ENCODE measurements at places on chromosomes 2 and 18.

GRCh38 chr2:224363281-224363680, 38.6 kb downstream of the FAM124B start:
- no peak for DNase-seq

GRCh38 chr2:104502901-104503300, 351.0 kb upstream of the POU3F3 start:
- DNase-seq: no peak

- DNase-seq: no peak
Measured at GRCh38 chr2:67689651-67690050, 292.5 kb downstream of the ETAA1 start.

DNA sequence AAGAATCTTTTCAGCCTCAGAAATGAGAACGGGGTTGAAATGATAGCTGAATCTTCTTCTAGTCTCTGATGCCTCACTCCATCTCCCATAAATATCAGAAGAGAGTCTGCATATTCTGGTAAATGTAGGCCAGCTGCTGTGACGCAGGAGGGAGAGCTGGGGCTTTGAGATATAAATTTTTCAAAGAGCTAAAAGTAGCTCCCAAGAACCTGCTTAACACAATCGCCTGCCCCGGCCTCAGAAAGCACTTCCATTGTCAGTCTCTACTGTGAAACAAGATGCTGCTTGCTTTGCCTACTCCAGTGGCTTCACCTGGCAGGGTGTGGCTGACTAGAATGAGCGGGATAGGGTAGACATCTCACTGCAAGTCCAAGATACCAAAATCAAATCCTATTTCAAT, 105.0 kb upstream of the CCDC150 start:
- DNase-seq: no peak

DNA sequence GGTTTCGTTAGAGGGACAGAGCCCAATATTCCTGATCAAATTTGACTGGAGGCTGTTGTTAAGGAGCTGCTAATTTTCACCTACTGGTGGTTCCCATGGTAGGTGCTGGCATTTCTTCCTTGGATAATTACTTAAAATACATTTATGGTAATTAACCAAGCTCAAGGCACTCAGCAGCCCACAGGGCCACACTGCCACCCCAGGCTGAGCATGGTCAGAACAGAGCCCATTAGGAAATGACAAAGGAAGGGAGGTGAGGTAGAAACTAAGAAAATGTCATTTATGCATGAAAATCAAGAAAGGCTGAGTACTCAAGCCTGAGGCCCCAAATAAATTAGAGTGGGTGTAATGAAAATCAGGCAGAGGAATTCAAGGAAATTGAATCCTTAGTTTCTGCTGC, 510.2 kb upstream of the GYPC start:
- no peak for DNase-seq

- DNase-seq: no peak
Measured at GRCh38 chr2:128594651-128594910, 275.9 kb upstream of the HS6ST1 start.

- DNase-seq: no peak
Measured at GRCh38 chr2:133452583-133452982, 115.7 kb downstream of the NCKAP5 start.

GRCh38 chr2:103183061-103183460, 421.2 kb downstream of the TMEM182 start:
- no peak for DNase-seq

GRCh38 chr2:43307046-43307445, 80.6 kb upstream of the ZFP36L2 start:
- no peak for DNase-seq

GRCh38 chr18:23267447-23267776, 132.1 kb downstream of the CABLES1 start:
- no peak for DNase-seq

DNA sequence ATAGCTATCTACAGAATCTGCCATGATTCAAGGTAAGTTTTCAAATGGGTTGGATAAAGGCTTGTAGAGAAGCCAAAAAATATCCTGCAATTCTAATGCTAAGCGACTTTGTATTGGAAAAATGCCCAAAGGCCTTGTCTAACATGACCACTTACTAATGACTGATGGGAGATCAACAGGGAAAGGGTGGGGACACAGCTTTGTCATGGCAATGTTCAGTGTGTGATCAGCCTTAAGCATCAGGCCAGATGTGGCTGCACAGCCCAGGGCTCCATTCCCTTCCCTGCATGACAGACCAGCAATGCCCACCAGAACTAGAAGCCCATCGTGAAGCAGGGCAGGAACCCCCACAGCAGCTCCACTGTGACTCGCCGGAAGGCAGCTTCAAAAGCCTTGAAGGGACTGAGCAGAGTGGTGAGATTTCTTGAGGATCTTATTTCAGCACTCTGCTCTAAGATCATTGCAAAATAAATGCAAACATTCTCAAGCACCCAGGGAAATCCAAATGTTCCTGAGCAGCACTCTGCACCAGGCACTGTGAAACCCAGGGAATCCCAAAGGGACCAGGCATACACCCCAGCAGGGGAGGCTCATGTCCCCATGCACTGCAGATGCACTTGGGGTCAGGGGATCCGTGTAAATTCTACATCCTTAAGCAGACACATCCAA, 517.9 kb upstream of the SMIM21 start:
- DNase-seq: no peak

DNA sequence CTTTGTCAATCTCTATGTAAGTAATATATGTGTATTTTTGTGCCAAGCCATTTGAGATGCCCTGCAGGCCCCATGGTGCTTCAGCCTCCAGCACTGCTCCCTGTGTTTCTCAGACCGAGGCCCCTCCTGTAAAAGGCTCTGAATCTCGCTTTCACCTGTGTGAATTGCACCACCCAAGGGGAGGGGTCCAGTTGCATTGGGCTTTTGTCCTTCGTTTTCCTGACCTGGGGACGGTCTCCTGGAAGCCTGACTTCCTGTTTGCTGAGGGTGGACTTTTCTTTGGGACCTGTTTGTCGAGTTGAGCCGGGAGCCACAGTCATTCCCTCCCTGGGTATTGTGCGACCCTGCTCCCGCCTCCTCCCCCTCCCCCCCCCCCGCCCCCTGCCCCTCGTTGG, 48.9 kb downstream of the AGAP1 start:
- no peak for DNase-seq

- DNase-seq: peak; percentile 74
Measured at GRCh38 chr2:65436824-65437221, 4.4 kb upstream of the SPRED2 start.

DNA sequence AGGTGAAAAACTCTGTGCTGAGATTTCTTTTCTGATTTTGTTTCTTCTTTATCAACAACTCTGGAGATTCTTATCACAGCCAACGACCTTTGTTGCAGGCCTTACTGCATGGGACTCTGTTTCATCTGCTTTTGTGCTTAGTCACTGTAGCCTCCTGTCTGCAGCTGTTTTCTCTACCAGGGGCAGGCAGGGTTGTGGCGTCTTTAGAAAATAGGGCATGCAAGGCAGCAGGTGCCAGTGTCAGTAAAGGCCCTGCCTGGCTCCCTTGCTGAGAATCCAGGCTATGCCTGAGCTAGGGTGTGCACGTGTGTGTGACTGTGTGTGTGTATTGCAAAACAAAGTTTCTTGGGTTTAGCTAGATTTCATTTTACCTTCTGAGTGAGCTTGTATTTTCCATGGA, 14.6 kb upstream of the SLC9A2 start:
- no peak for DNase-seq

DNA sequence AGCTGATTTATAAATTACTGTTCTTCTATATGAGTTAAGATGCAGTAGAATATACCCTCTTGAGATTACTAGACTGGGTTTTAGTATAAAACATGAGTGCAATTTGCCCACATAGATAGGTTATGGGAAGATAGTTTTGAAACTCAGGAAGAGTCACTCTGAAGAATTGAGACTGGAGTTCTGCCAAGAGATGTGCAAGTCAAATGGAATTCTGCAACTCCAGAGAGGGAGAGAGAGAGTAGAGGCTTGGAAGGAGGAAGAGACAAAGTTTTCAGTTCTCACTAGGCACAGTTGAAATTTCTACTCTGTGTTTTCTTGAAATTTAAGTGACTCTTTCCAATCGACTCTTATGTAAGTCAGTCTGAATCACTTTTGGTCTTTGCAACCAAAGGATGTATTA, 878.8 kb downstream of the TSN start:
- DNase-seq: peak; percentile 92

- no peak for DNase-seq
Measured at GRCh38 chr2:181317511-181317910, 139.7 kb upstream of the ITGA4 start.

DNA sequence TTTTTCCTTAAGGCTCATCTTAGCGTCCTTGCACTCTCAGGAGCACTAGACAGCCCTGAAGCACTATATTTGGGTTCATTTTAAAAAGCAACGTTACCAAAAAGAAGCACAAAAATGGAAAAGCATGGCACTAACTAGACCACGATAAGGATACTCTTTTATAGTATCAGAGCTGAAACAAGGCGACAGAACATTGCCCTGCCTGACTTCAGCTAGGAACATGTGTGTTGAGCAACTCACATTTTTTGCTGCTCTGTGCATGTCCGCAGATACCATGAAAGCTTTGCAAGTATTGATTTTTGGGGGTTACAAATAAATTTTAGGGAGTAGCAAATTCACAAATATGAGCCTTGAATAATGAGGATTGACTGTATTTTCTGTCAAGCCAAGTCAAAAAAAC, 332.0 kb downstream of the PTPRM start:
- no peak for DNase-seq

DNA sequence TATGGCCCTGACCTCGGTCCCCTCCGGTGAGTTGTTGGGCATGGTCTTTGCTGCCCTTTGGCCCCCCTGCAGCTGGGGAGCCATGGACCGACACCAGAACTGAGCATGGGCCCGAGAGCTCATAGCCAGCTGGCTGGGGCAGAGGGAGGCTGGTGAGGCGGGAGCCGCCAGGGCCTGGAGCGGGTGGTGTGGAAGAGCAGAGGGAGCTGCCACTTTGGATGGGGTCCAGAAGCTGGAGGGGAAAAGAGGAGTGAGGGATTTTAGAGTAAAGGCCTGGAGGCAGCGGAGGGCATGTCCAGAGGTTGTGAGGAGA, 16.5 kb upstream of the CNNM3 start:
- no peak for DNase-seq

DNA sequence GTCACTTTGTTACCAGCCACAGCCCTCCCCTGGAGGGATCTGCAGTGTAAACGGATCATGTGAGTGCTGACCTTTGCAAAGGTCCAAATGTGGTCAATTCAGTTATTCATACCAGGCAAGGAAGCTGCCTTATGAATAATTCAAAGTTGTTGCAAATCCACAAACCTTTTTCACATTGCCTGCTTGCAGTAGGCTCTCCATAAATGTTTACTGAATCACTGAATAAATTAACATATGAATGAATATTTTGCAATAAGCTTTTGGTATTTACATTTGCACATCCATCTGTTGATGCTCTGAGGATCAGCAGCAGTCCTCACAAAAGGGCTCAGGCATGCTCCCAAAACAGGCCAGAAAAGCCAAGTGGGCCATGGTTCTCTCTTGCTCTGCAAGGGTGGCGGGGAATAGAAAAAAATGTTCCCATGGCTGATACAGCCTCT, 156.8 kb downstream of the VAPA start:
- no peak for DNase-seq

- DNase-seq: no peak
Measured at GRCh38 chr2:224433442-224433841, 31.5 kb upstream of the FAM124B start.

- DNase-seq: no peak
Measured at GRCh38 chr2:18317017-18317416, 243.4 kb downstream of the RDH14 start.

GRCh38 chr2:143262389-143262788, 133.2 kb downstream of the ARHGAP15 start:
- no peak for DNase-seq

GRCh38 chr2:150705767-150706166, 218.3 kb upstream of the RND3 start:
- DNase-seq: peak; percentile 3

- peak; percentile 11 for DNase-seq
Measured at GRCh38 chr18:54939361-54939917, 19.8 kb downstream of the CCDC68 start.

- DNase-seq: no peak
Measured at GRCh38 chr18:30988440-30988839, 54.1 kb downstream of the DSC3 start.

- DNase-seq: peak; percentile 83
Measured at GRCh38 chr2:197152451-197153228, 157.9 kb downstream of the ANKRD44 start.

GRCh38 chr2:71688530-71688929, 235.2 kb downstream of the DYSF start:
- DNase-seq: no peak

GRCh38 chr18:63155169-63155852, 164.3 kb downstream of the BCL2 start:
- no peak for DNase-seq

DNA sequence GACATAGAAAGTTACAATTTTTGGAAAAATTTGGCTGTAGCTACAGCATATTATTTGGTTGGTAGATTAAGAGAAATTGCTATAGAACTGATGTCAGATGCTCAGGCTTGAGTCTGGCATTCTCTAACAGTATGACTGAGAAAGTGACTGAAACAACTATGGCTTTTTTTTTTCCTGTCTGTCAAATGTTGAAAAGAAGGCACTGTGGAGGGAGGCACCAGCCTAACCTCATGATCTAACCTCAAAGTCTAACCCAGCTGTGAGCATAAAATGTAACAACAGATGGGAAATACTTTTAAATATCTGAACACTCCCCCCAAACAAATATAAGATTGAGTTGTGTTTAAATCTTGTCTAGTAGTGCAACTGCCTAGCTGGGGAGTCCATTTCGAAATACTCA, 629.1 kb downstream of the LRP1B start:
- no peak for DNase-seq

DNA sequence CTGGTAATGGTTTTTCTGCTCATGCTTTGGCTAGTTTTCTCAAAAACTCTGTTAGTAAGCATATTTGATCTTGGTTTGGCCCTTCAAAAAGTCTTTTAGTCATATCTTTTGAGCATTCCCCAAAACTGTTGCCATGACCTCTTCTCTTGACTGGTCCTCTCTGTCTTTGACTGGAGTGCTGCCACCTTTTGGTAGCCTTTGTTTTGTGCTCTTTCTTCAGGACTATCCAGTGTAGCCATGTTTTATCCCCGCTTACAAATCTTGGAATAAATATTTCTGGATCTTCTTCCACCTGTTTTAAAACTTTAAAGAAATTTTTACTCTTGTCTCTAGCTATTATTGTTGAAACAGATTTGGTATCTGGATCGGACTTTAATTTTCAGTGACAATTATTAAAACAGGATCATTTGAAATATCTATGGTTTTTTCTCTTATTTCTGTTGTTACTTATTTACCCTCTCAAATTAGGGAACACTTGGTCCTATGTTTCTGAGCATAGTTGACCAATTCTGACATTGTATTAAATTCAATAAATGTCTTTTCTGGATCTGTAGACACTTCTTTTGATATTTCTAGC, 965 bp upstream of the ELOA2 start:
- peak; percentile 25 for DNase-seq

- DNase-seq: no peak
Measured at GRCh38 chr2:102803041-102803896, 41.4 kb downstream of the TMEM182 start.

All from EH (cell line).